ENCODE measurements at places on chromosomes 13 and 19.

GRCh38 chr13:81048026-81048461 lies 707.1 kb upstream of the SPRY2 start:
- no peak for DNase-seq

DNA sequence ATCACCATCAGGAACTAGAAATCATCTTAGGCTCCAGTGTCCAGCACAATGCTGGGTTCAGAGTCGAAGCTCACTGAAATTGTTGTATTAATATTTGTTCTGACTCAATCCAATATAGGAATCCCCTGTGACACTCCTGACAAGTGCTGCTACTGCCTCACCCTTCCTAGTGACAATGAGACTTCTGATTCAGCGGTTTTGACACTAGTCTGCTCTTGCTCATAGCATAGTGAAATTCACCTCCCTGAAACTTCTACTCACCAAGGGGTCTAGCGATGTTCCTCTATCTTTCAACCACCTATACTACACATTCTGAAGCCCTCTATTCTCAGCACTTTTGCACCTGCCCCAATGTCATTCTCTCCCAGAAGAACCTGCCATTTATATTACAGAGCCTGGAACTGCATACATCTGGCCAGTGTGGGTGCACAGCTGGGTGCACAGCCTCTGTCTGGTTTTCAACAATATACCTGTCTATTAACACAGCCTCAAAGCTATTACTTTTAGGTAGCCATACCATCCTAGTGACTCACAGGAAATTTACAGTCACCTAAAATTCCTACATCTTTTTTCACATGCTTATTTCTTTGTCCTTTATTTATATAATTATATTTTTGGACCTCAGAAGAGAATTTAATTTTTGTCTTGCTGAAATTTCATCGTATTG lies 88.3 kb downstream of the DOCK9 start:
- no peak for DNase-seq

DNA sequence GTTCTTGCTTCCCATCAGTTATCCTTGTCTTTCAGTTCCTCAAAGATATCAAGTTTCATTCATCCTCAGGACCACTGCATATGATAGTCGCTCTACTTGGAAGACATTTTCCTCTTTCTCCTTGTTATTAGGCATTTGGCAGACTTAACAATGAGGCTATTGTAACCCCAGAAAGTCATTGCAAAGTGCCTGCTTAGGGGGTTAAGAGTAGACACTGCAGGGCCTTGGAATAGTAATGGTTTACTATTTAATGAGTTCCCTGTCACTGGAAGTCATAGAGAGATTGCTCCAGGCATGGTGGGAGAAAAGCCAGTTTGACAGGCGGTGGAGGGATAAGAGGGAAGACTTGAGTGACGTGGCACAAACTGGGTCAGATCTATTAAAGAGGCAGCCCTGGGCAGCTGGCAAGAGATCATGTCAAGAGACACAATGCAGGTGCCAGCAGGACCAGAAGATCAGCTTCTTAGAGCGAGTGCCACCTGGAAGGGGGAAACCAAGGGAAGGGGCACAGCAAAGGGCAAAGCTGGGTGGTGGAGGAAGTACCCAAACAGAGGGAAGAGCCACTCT lies 16.8 kb upstream of the CPB2 start:
- no peak for DNase-seq

DNA sequence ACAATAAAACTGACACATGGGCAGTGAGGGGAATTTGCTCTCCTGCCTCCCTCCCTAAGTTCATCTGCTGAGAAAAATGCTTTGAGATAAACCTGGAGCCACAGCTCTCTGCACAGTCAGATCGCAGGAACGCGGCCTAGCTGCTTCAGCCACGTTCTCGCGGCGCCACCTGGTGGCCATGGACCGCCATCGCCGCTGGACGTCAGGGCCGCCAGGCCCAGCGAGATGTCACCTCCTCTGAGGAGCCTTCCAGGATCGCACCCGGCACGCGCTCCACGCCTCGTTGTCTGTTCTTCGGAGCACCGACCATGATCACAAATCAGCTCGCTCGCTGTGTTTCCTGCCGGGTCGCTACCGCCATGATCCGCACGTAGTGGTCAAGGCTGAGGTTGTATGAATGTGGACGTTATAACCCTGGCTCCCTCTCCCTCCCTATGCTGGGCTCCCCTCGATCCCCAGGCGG lies 20.6 kb upstream of the USP29 start:
- DNase-seq = peak; percentile 77

DNA sequence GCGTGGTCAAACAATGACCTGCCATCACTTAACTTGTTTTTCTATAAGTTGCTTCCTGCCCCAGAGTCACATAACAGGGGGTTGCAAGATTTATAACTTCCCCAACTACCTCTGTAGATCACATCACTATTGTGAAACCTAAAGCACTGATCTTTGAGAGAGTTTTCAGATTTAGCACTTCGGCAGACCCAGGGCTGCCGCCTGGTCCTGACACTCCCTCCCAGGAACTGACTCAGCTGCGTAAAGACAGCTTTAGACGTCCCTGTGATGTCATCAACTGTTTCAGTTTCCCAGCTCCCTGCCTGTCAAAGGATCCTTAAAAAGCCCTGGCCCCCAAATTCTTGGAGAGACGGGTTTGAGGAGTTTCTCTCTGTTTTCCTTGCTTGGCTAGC lies 33.3 kb downstream of the IGFL2 start:
- no peak for DNase-seq

DNA sequence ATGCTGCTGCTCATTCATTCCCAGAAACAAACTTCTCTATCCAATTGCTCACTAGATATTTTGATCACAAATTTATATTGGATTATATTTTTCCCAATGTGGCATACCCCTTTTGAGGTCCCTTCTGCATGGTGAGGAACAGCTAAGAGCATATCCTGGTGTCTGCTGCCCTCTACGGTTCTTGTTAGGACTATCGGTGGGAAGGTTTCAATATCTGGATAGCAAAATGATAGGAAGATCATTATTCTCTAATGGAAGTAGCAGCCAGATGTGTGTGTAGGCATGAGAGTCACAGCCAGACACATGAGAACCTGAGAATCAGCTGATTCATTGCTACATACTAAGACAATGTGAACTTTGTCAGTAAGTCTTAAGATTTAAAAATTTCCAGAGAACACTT lies 1422.4 kb upstream of the MIR17HG start:
- no peak for DNase-seq

DNA sequence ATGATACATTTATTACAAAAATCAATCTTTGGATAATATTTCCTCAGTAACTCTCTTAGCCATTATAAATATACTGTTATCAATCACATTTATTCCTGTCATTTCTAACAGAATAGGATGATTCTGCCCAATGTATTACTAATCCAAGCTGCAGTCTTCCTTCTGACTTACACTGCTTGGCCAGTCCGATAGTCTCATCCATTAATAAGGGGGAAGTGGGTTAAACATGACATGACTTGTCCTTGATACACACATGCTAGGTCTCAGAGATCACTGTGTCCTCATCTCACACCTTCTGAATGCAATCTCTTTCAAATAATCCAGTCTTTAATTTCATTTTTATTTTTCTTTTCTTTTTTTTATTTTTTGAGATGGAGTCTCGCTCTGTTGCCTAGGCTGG lies 18.8 kb downstream of the SACS start:
- DNase-seq = no peak

DNA sequence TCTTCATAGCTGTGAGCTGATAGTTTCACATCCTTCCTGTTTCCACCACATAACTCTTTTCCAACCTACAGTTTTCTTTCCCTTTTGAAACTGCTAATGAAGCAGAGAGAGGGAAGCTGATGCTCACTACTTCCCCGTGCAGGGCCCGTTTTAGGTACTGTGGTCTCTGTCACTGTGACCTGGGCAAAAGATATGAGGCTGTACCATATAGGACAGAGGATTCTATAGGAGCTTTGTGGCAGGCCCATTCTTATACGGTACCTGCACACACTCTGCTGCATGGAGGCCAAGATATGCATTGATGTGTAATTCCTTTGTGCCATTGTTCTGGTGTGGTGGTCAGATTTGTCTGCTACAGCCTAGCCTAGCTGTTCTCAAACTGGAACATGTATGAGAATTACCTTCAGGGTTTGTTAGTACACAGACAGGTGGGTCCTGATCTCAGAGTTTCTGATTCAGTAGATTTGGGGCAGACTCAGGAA lies 577.3 kb downstream of the LMO7 start:
- DNase-seq = no peak

DNA sequence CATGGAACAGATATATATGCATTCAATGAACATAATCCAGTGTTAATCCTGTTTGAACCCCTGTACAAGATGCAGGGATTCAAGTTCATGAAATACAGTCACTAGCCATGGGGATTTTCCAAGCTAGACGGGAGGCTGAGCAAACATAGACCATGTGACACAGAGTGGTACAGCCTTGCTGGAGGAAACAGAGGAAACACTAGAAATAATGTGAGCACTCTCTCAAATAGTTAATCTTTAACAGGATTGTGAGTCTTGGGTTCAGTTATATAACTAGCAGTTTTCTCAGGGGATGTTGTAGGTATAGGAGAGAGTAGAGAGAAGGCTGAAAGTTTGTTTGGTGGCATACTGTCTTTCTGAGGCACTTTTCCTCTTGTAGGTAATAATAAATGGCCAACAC lies 13.9 kb upstream of the LGALS16 start:
- no peak for DNase-seq

GRCh38 chr19:48806518-48806817 lies 4.4 kb downstream of the BCAT2 start:
- no peak for DNase-seq

GRCh38 chr13:26743971-26744370 lies 16.6 kb downstream of the GPR12 start:
- DNase-seq = no peak

GRCh38 chr13:57045826-57046546 lies 94.7 kb upstream of the PRR20A start:
- no peak for DNase-seq

GRCh38 chr13:50283017-50283416 lies 267.8 kb downstream of the KCNRG start:
- no peak for DNase-seq

DNA sequence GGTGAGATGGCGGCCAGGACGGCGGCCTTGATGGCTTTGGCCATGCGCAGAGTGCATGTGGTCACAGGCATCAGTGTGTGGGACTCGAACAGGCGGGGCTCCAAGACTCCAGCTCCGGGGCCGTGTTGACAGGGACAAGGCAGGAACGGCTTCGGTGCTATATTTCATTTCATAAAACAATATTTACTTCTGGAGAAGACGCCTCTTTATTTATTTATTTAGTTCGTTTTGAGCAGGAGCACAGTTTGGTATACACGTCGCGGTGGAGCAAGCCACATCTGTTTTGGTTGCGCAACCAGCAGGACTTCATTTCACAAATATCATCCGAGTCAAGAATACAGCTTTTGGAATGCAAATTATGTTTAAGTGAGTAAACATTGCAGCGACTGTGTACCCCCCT lies 166.7 kb upstream of the TSHZ3 start:
- peak; percentile 15 for DNase-seq

- DNase-seq = no peak
These were observed 8.4 kb downstream of the MKNK2 start for GRCh38 chr19:2042485-2043250.

DNA sequence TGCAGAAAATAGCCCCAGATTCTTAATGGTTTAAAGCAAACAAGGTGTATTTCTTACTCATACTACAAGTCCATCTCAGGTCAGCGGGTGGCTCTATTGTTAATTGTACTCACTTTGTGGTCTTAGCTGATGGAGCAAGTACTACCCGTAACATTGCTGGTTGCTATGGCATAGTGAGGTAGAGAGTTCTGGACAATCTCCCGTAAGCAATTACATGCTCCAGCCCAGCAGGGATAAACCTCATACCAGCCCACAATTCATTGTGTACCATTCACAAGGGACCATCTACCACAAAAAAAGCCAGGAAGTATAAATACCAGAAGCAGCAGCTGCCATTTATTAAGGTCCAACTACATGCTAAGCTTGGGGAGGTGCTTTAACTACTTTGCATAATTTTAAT lies 167.1 kb downstream of the PCDH9 start:
- no peak for DNase-seq

- DNase-seq = no peak
These were observed 1770.2 kb upstream of the MIR17HG start for GRCh38 chr13:89577301-89577700.

- DNase-seq = no peak
These were observed 162.1 kb downstream of the GPC6 start for GRCh38 chr13:93388701-93389100.

DNA sequence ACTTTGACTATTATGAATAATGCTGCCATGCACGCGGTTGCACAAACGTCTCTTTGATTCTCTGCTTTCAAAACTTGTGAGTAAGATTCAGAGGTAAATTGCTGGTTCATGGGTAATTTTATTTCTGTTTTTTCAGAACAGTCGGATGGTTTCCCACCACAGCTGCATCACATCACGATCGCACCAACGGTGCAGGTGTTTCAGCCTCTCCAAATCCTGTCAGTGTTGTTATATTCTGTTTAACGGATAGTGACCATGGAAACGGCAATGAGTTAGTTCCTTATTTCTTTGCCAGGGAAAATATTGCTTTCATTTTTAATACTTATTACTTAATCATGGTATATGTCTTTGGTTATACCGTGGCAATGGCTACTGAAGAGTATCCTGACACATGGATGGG lies 19.1 kb upstream of the ZNF835 start:
- no peak for DNase-seq

DNA sequence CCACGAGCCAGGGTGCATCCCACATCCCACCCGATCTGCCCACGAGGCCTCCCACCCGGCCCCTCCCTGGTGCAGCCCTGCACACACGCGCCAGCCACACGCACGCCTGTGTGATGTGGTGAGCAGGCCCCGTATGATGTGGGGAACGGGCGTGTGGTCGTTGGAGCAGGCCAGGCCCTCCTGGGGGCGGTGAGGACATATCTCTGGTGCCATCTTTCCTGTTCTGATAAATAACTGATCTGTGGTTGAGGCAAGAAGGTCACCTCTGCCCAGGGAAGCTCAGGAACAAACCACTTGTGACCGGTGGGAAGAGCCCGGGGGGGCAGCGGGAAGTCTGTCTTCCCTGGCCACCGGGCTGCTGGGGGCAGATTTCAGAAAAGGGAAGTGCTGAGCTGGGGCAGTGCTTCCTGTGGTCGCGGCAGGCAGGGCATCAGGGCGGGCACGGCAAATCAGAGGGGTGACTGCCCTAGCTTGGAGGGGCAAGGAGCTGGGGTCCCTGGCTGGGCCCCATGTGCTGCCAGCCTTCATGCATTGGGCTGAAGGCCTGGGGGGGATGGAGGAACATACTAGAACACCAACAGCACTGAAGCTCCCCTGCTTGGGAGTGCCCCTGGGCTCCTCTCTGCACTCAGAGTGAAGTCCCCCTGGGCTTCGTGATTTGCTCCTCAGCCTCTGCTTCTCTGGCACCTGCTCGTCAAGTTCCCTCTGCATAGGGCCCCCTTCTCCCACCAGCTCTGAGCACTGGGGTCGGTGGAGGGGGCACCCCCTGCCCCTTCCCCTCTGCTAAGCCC lies 35.2 kb upstream of the SLC7A10 start:
- DNase-seq = peak; percentile 87

- no peak for DNase-seq
These were observed 1395.8 kb downstream of the SLITRK5 start for GRCh38 chr13:89066868-89067466.

GRCh38 chr13:75927183-75927669 lies 291.1 kb downstream of the LMO7 start:
- DNase-seq = no peak

- DNase-seq = no peak
These were observed 999.1 kb upstream of the SLC10A2 start for GRCh38 chr13:104065328-104065727.

- no peak for DNase-seq
These were observed 1.7 kb downstream of the CEACAM5 start for GRCh38 chr19:41709951-41710645.

- DNase-seq = no peak
These were observed 11.3 kb downstream of the FPR1 start for GRCh38 chr19:51740356-51740755.

- no peak for DNase-seq
These were observed 17.4 kb downstream of the RUBCNL start for GRCh38 chr13:46369506-46370277.

- DNase-seq = no peak
These were observed 211.5 kb downstream of the KLF12 start for GRCh38 chr13:73922493-73923393.

Measured in cardiac septum (tissue), 1 donor.